H7 (cell line): ENCODE measurements at places on chromosomes 4 and X.
A peak's percentile ranks its signal among the peaks of the same experiment; 100 is the strongest.

GRCh38 chr4:93759506-93759905, 69.0 kb upstream of the ATOH1 start:
- no peak for DNase-seq

- DNase-seq, result no peak
Measured at GRCh38 chr4:156676116-156676851, 295.3 kb downstream of the PDGFC start.

- DNase-seq, result no peak
Measured at GRCh38 chr4:27128443-27128842, 267.8 kb downstream of the STIM2 start.

GRCh38 chr4:61619528-61619927, 419.4 kb downstream of the ADGRL3 start:
- DNase-seq, result peak; percentile 2

GRCh38 chr4:77593993-77594392, 11.6 kb upstream of the CXCL13 start:
- no peak for DNase-seq

DNA sequence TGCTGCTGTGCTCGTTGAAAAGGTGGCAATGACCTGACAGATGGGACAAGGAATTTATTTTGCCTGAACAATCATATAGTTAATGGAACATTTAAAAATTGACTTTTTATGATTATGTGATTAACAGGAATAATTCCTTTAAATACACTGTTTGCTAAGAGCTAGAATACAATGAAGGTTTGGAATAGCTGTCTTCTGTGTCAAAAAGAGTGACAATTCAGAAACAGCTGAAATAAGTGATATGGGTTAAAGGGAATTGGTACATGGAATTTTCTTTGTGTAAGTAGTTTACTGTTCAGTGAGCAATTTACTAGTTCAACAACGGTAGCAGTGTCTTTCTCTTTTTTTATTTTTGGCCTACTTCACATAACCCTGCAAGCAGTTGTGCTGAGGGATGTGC, 1083.5 kb upstream of the GRID2 start:
- DNase-seq, result no peak

- DNase-seq, result peak; percentile 3
Measured at GRCh38 chr4:57989430-57989829, 879.2 kb upstream of the IGFBP7 start.

DNA sequence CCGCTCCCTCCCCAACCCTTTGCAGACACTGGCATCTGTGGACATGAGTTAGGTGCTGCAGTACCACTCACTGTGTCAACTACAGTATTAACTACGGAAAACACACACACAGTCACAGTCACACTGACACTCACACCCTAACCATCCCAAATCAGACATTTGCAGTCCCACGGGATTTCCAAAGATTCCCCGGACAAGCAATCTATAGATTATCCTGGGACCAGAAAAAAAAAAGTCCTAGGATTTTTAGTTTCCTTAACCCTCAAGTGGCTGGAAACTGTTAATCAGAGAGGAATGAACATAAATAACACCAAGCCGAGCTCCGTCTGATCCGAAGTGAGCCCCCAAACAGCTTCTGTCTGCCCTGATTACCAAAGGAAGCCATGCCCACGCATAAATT, 81.9 kb upstream of the DHRSX start:
- DNase-seq, result no peak

DNA sequence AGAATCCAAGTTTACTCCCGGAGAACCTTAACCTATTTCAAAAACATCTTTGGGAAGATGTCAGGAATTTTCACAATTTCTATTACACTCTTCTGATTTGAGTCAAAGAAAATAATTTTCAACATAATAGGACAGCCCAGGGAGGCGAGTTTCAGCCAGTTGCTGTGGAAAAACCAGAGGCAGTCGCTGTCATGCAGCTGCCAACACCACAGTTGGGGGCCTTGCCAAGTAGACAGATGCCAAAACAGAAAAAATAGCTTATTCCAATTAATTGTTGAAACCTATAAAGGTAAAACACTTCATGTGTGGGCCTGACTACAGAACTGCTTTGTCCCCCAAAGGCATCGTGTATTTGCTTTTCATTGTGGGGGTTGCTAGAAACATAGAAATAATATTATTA, 225.8 kb downstream of the DMD start:
- no peak for DNase-seq

DNA sequence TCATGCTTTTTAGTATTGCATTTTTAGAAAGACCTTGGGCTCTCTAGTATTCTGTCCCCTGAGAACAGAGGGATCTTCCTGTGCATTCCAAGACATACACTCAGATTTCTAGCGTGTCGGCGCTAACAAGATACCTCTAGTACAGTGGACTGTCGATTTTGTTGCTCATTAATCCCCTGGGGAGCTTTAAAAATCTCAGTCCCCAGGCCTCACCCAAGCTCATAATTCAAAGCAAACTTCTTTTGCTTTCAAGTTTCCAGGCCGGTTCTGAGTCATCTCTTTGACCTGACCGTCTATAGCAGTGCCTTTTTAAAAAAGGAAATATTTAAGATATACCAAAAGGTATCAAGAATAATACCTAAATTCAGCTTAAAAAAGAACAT, 137.0 kb downstream of the AMMECR1 start:
- DNase-seq, result no peak

DNA sequence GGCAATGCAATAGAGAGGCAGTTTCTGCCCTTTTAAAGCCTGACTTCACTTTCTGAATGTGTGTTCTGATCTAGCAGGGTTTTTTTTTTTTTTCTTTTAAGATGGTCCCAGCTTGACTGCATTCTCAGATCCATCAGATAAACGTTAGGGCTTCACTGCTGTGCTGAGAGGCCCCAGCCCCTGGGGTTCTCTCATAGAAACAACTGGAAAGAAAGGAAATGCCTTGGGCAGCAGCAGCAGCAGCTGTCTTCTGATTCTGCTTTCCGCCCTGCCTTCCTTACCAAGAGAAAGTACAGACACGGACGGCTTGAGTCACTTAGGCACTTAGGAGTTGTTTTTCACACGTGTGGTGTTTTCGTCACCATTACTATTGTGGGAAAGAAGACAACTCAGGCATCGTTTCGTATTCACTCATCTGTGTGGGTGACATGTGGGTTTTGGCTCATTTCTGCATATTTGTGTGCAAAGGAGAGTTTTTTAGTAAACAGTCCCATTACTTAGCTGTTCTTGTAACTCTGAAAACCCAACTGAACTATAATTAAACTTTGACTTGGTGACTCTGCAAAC, 172.0 kb downstream of the PTTG2 start:
- peak; percentile 42 for DNase-seq

DNA sequence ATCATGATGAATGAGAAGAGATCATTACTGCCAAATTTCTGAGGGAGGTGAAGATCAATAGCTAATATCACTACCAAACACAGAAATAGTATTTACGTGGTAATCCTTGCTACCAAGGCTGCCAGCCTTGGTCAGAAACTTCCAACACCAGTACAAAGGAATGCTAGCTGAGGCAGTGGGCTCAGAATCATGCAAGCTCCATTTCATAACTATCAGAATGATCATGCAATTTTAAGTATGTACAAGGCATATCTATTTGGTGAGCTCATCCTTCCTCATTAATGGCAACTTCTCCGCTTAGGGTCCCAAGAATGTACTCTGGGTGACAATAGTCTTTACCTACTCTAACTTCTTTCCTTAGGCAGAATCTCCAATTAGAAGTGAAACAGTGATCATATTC, 135.0 kb downstream of the GPC3 start:
- DNase-seq, result no peak

DNA sequence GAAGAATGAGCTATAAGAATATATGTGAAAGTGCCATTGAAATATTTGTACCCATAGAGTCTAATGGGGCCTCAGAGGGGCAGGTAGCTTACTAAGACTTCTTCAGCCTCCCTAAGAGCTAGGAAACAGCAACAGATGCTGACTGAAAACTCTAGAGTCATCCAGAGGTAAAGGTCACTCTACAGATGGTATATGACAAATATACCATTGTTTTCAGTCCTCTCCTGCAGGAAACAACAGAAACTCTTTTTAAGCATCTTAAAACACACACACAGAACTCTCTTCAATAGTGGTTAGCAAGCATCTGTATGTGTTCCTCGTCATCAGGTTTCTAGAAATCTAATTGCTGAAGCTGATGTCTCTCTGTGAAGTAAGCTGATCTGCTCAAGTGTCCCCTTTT, 313.8 kb upstream of the GATB start:
- no peak for DNase-seq

DNA sequence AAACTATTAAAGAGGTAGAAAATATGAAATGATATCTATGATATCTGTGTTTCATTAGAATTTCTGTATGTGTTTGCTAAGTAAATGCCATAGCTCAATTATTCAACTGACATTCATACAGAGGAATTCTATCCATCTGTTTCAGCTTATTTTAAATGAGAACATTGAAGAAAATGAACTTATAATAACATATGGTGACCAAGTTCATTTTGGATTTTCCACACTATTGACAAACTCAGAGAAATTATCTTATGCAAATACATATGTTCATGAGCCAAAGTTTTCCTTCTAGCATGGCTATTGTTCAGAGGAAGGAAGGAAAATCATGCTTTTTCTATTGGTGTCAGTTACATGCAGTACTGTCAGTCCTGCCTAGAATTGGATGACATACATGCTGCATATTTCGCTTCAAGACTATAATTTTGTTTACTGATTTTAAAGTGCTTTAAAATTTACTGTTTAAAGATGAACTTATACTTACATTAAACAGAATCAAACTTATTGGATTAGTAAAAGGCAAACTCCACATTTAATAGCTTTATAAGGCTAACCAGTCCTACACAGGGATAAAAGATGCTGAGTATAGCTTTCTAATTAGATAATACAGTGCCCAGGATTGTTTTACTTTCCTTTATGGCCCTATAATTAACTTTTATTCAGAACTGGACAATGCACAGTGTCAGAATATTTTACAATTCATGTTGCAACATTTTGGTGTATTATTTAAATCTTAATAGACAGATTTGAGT, 646.2 kb downstream of the TRAM1L1 start:
- DNase-seq, result no peak

DNA sequence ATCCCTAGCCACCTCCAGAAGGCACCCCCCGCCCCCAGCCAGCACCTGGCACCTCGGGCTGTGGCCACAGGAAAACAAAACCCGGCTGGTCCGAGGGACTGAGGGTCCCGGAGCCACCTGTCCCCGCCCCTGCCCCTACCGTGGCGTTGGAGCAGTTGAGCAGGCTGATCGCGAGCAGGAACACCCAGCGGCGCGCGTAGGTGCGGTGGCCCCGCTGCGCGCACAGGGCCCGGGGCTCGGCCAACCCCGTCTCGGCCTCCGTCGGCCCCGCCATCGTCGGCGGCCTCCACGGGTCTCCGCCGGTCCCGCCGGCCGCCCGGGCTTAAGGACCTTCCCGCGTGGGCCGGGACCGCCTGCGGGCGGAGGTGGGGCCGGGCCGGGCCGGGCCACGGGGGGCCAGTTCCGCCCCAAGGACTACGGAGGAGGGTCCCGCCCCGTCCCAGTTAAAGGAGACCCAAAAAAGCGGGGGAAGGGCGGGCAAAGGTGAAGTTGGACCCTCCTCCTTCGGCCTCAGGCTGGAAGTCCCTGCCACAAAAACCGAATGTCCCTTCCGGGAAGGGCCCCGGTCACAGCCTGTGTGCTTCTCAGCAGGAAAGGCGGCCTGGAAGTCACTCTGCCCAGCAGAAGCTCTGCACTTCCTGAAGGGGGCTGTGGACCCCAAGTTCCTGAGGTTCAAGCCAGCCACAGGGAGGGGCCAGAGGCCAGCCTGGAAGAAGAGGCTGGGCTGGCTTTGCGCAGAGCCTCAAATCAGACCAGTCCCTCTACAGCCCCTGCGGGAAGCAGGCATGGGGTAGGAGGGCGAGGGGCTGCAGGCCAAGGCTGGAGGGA, at the start of gene SLC49A3:
SLC49A3 (minus strand) TSS at position 298 of the 828 bp plus-strand sequence; CDS start at position 274, 24 bp downstream.
- peak; percentile 92 for DNase-seq

DNA sequence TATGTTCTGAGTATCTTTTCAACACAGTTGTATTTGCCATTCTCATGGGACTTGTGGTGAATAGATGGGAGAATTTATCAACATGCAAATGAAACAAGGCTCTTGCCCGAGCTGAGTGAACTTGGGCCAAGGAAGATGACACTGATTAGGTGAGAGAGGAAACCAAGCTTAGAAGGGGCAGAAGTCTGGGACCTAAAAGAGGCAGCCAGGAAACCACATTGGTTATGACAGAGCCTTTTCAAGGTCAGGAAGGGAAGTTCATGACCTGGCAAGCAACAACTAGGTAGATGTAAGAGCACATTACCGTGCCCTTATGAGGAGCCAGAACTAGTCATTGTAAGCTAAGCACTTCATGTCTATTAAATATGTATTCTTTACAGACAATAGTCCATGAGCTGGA, 590.3 kb downstream of the PACRGL start:
- no peak for DNase-seq

DNA sequence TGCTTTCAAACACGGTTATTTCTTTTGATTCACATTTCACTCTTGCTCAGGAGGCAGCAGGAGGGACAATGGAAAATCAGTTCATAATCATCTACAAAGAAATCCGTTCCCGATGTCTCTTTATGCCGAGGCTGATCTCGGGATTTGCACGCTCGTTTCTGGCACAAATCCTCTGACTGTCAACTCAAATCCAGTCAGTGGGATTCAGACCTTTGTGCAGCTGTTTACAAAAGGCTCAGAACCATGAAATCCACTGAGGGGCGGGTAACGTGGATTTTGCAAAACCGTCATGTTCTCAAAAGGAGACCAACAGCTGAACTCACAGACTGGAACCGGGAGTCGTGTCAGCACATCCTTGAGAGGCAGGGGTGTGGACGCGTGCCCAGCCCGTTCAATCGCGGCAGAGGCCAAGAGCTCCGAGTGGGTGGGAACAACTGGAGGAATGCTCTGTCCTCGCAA, 46.4 kb downstream of the ACOX3 start:
- no peak for DNase-seq

DNA sequence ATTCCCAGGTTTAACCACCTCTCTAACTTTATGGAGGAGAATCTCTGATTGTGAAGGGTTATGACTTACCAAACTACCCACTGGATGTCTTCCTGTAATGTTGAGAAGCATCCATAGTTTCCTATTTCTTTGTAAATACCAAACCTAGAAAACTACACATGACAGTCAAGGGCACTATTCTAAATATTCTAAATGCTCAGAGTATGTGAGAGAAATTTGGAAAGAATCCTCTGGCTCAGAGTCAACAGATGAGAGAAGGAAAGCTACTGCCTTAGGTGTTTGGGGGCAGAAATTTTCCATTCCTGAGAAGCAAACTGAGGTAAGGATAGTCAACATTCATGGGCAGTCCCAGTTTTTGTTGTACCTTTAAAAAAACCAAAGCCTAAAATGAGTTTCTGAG, 155.8 kb downstream of the KCNIP4 start:
- no peak for DNase-seq

GRCh38 chr4:80026100-80026499, 46.9 kb downstream of the ANTXR2 start:
- no peak for DNase-seq

- DNase-seq, result no peak
Measured at GRCh38 chr4:11397146-11397545, 31.5 kb downstream of the HS3ST1 start.

- no peak for DNase-seq
Measured at GRCh38 chr4:81919810-81920209, 448.1 kb upstream of the RASGEF1B start.

GRCh38 chr4:73006286-73006990, 63.1 kb downstream of the COX18 start:
- no peak for DNase-seq

- no peak for DNase-seq
Measured at GRCh38 chrX:78316265-78316664, 11.1 kb downstream of the CYSLTR1 start.
